Fibroblast of skin of abdomen (primary cell): ENCODE measurements at places on chromosomes 6 and 20.

GRCh38 chr20:18567739-18568091 lies 483 bp downstream of the SMIM26 start:
- DNase-seq: no peak

DNA sequence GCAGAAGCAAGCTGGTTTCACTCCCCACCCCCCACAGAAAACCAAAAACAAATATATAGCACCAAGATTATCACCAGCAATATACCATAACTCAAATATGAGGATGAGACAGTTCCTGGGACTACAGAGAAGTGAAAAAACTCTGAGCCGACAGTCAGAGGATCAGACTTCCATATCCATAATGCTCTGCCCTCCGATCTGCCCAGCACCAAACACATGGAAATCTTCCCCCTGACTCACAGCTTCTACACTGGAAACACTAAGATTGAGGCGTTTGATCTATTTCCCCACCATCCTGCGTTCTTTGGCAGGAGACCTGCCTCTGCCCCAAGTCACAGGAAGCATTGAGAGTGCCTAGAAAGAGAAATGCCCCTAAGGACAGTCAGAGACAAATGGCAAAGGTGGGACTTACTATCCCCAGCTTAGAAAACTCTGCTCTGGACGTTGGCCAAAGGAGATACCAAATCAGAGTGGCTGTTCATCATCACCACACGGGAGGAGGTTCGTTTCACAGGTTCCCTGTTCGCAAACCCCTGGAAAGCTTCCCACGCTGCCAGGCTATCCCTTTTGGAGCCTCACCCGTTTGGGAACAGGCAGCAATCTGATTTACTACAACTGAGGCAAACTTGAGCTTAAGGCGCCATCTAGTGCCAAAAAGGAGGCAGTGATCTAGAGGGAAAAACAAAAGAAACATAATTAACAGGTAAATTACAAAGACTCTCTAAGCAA lies 48.7 kb upstream of the SRSF6 start:
- peak; percentile 44 for DNase-seq

DNA sequence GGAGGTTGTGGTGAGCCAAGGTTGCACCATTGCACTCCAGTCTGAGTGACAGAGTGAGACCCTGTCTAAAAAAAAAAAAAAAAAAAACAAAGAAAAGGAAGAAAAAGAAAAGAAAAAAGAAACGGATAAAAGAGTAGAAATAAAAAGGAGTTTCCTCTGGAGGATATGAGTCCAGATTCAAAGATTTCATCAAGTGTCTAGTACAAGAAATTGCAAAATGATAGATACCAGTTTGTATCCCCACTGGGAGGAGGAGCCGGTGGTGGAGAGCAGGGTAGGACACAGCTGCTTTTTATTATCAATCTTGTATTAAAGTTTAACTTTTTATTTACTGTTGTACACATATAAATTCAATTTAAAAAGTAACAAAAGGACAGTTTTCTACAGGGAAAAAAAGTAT lies 113.9 kb downstream of the BMP7 start:
- no peak for DNase-seq

- DNase-seq: no peak
Measured at GRCh38 chr20:13105039-13105438, 96.3 kb downstream of the SPTLC3 start.

GRCh38 chr20:61042506-61043385 lies 209.3 kb upstream of the CDH4 start:
- DNase-seq: no peak

DNA sequence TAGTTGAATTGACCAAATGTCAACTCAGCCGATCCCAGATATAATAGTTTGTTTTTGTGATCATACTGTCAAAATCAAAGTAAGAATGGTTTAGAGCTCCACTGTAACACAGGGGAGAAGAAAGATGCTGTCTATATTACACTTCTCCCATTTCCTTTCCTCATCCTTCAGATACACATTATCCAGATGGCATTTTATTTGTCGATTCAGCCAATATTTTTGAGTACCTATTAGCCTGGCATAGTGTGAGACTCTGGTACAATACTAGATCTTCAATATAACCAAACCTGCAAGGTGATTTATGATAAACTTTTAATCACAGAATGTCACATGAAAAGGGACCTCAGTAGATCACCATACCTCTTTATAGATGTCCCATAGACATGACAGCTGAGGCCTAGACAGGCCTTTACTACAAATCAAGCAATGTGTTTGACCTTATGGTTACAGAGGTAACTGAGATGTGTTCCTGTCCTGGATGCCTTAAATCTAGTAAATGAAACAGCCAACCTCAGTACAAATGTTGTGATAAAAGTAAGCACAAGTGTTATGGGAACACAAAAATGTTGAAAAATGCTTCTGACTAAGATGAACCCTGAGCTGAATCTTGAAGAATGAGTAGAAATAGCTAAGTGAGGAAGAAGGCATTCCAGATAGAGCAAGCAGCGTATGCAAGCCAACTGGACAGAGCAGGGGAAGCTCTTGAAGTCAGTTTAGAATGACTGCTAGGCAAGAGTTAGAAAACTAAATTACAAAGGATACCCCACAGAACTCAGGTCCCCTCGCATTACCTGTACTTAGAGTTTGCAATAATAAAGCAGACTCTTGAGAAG lies 1.9 kb downstream of the FBXO9 start:
- no peak for DNase-seq

DNA sequence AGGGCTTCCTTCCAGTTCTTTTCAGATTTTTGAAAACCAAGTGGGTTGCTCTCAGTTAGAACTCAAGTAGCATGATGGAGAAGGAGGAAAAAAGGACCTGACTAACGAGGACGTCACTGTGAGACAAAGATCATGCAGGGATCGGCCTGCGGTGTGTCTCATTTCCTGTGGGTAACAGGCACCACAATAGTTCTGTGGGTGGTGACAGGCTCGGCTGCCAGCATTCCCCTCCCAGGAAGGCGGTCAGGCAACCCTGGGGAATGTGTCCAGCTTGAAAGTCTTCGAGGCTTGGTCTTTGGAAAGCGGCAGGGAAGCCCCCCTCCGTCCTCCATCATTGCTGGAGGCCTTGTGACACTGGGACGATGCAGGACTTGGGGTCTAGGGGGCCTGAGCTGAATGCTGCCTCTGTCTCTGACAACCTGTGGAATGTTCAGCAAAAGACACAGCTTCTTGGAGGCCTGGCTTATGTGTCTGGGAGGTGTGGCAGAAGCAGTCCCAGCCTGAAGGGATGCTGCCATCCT lies 121.0 kb downstream of the BCAS1 start:
- DNase-seq: peak; percentile 93

DNA sequence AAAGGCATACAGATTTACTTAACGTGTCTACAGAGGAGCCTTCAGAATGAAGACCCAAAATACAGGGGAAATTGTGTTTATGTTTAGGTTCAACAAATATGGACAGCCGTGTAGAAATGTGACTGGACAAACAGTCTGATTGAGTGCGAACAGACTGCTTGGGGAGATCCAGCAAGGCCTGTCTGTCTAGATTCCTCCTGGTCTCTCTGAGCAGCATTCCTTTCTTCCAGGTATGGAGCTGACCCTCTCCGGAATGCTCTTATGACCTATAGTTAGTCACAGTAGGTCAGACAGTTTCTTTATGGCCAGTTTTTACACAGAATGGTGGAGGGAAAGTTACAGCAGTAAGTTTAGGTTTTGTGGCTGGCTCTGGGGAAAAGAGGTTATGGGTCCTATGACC lies 9.0 kb downstream of the RIN2 start:
- DNase-seq: no peak

GRCh38 chr20:7627734-7628663 lies 312.3 kb downstream of the HAO1 start:
- peak; percentile 85 for DNase-seq

DNA sequence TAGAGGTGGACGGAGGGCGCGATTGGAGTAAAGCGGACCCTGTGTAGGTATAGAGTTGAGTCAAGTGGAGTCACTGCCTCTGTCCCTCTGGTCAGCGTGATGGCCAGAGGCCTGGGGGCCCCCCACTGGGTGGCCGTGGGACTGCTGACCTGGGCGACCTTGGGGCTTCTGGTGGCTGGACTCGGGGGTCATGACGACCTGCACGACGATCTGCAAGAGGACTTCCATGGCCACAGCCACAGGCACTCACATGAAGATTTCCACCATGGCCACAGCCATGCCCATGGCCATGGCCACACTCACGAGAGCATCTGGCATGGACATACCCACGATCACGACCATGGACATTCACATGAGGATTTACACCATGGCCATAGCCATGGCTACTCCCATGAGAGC lies 479 bp downstream of the SLC39A7 start:
- DNase-seq: no peak

DNA sequence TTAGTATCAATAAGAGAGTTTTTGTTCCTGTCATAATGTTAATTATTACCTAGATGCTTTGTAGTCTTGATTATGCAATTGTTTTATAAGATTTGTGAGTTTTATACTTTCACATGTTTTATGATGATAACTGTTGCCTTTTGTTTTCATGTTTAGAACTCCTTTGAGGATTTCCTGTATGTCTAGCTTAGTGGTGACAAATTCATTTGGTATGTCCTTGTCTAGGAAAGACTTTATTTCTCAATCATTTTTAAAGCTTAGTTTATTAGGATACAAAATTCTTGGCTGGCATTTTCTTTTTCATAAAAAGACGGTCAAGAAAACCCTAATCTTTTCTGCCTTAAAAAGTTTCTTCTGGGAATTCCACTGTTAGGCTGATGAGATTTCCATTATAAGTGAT lies 849.9 kb upstream of the EYS start:
- DNase-seq: no peak
